Peyer's patch (tissue), 4 donors: ENCODE measurements at places on chromosomes 4 and X. TPM values are rescaled to one million over a fixed set of nuclear protein-coding genes. Genes with fewer than 3 reads are reported as not detected.

DNA sequence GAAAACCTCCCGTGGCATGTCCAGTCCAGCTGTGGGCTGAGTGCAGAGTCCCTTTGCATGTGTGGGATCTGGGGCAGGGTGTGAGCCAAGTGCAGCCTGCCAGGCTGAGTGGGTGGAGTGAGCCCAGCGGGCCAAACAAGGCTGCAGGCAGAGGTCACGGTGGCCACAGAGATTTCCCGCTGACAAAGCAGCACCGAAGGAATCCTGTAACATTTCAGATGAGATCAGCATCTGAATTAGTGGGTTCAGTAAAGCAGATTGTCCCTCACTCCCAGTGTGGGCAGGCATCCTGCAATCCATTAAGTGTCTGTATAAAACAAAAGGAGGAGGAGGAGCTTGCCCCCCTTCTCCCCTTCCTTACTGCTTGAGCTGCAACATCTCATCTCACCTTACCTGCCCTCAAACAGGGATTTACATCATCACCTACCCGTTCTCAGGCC lies 324.4 kb downstream of the FAT4 start:
- H3K36me3 ChIP-seq = no peaks in the 10 kb centered on the region
- no peak overlapping the region for H3K4me3 ChIP-seq
- no peak overlapping the region for H3K27ac ChIP-seq
- H3K4me1 ChIP-seq = no peaks in the 10 kb centered on the region
- no peak for DNase-seq
- H3K27me3 ChIP-seq = no peaks in the 10 kb centered on the region

- H3K36me3 ChIP-seq = no peaks in the 10 kb centered on the region
- H3K4me1 ChIP-seq = no peaks in the 10 kb centered on the region
- no peak overlapping the region for H3K4me3 ChIP-seq
- no peak overlapping the region for H3K27ac ChIP-seq
- no peak for DNase-seq
Observed at GRCh38 chr4:15234856-15235126, 193.0 kb upstream of the C1QTNF7 start.

- no peak overlapping the region for H3K4me3 ChIP-seq
- DNase-seq = no peak
- no peaks in the 10 kb centered on the region for H3K27me3 ChIP-seq
- H3K27ac ChIP-seq = no peak overlapping the region
Observed at GRCh38 chrX:133668225-133668931, 253.1 kb upstream of the GPC4 start.

DNA sequence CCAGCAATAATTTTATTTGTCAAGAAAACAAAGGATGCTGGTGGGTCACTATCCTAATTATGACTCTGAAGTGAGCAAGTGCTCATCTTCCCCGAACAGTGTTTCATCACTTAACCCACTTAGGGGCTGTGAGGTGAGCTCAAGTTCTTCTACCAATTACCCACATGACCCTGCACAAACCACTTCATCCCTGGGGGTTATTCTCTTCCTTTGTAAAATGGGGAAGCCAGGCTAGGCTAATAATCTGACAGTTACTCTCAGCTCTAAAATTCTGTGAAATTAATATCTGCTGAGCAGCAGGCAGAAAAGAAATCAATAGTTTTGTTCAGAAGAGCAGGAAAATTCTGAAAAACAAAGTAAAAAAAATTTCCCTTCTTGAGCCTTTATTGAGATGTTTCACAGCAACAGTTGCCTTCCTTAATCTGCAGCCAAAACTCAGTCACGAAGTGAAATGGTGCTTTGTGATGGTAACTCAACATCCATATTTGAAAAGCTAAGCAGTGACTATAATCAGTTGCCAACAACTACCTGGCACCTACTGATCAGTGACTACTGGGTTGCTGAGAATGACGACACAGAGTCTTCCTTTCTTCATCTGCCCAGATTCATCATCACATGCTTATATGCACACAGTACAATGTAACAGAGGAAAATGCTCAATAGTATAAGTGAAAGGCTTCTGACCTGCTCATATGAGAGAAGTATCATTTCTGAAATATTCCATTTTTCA lies 24.1 kb downstream of the ATP8A1 start:
- H3K4me3 ChIP-seq = no peak overlapping the region
- no peak overlapping the region for H3K27ac ChIP-seq
- no peak for DNase-seq
- H3K27me3 ChIP-seq = no peaks in the 10 kb centered on the region
- H3K36me3 ChIP-seq = no peaks in the 10 kb centered on the region
- no peaks in the 10 kb centered on the region for H3K4me1 ChIP-seq

DNA sequence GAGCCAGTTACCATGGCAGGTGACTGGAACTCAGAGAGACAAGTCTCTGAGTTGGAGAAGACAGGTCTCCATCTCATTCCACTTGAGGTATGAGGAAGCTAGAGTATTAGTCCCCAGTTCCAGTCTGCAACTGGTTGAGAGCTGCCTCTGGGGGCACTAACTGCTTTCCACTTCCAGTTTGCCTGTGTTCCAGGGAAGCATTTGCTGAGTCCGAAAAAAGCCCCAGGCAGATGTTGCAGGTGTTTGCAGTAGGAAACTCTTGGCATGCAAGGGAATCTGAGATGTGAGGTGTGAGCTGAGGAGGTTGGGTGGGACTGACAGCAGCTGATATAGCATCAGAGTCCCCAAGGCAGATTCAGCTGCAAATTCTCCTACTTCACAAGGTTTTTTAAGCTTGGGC lies 272.2 kb upstream of the CASK start:
- no peak for DNase-seq
- H3K4me1 ChIP-seq = no peaks in the 10 kb centered on the region
- no peaks in the 10 kb centered on the region for H3K36me3 ChIP-seq
- H3K27me3 ChIP-seq = no peaks in the 10 kb centered on the region

CSAG3 gene
- not detected for total RNA-seq

SRPX gene
- 14.2 TPM for total RNA-seq

SUPT20HL1 gene
- 0.54 TPM for total RNA-seq

TIMM8A gene
- 9.9 TPM for total RNA-seq
